Stimulated activated CD8-positive, alpha-beta memory T cell treated with anti-CD3 and anti-CD28 coated beads, Interleukin-4, amount 100 ng/mL, for 1 hour (primary cell): ENCODE measurements at places on chromosomes 1 and 21.

DNA sequence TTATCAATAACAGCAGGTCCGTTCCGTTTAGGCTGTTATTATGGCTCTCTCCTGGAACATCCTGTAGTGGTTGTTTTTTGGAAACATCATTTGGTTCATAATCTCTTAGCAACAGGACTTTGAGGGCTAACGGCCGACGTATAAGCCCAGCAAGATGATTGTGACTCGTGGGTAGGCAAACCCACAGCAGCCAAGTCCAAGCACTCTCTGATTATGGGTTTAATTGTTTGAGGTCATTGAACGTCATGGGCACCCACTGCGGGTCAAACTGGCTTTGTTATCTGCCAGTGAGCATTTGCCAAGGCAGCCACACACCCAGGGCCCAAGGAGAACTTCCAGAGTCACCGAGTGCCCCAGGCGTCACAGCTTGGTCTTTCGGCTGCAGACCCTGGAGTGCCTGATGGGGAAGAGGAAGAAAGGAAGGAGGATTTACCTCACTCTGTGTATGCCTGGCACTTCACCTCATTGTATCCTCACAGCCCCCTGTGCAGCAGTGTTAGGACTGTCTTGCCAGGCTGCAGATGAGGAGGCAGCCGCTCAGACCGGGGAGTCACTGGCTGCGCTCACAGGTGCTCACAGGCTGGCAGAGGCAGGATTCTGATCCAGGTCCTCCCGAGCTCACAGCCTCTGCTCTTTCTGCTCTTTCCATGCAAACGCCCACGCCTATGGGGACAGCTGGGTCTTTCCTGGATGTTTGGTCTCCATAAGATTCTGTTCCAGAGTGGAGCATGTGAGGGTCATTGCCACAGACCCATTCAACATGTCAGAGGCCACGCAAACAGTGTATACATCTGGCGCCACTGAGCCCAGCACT, 30.8 kb upstream of the EPS8L3 start:
- DNase-seq, result no peak

- DNase-seq, result no peak
Observed at GRCh38 chr1:233627823-233628222, 13.9 kb downstream of the KCNK1 start.

- no peak for DNase-seq
Observed at GRCh38 chr1:42937141-42937696, 21.4 kb downstream of the SLC2A1 start.

GRCh38 chr1:232340446-232340845, 289.5 kb downstream of the SIPA1L2 start:
- DNase-seq, result no peak

DNA sequence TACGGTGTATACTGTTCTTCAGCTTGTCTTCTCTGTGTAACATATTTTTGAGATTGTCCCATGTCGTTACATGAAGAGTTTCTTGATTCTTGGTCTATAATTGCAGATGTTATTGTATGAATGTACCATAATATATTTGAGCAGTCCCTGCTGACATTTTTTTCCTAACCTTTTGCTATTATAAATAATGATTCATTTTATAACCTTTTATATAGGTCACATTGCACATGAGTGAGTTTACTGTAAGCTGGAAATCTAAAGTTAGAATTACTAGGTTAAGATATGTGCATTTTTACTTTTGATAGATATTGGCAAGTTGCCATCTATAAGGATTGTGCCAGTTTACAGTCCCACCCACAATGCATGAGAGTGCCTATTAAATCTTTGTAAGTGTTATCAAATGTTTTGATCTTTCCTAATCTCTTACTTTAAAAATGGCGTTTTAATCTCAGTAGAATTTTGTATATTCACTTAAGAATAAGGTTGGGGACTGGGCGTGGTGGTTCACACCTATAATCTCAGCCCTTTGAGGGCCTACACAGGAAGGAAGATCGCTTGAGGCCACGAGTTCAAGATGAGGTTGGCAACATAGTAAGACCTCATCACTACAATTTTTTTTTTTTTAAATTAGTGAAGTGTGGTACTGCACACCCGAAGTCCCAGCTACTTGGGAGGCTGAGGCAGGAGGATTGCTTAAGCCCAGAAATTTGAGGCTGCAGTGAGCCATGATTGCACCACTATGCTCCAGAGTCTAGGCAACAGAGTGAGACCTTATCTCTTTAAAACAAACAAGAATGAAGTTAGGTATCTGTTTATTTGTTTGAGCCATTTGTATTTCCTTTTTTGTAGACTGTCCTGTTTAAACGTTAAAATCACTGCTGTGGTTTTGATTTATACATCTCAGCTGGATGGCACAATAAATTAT, 36.5 kb downstream of the ZMYM1 start:
- no peak for DNase-seq

- DNase-seq, result peak; percentile 64
Observed at GRCh38 chr1:2300004-2300771, 72.1 kb downstream of the SKI start.

DNA sequence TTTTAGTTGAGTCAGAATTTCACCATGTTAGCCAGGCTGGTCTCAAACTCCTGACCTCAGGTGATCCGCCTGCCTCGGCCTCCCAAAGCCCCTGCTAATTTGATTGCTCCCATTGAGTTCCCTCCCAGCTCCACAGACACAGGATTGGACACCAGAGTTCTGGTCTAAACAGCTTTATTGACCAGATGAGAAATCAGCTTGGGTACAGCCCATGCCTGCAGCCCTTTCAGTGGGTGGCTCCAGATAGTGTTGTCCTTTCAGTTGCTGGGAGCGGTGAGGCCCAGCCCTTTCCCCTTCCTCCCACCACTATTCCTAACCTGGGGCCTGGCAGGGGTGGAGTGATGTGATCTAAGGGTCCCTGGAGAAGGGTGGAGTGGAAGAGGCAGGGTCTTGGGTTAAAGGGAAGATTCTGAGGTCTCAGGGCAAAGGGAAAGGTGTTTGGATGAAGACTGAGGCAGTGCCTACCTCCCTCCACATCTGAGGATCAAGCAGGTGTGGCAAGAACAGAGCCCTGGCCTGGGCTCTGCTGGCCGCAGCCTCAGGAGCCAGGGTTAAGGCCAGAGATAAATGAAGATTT, 14.5 kb upstream of the PHLDA3 start:
- DNase-seq, result no peak

DNA sequence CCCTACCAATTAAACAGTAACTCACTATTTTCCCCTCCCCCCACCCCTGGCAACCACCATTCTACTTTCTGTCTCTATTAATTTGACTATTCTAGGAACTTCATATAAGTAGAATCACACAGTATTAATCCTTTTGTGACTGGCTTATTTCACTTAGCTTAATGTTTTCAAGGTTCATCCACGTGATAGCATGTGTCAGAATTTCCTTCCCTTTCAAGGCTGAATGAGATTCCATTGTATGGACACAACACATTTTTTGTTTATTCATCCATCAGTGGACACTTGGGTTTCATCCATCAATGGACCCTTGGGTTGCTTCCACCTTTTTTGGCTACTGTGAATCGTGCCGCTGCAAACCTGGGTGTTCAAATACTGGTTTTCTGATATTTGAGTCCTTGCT, 41.7 kb downstream of the EIF2D start:
- DNase-seq, result no peak

- no peak for DNase-seq
Observed at GRCh38 chr1:210125143-210125542, 107.5 kb upstream of the SERTAD4 start.

- no peak for DNase-seq
Observed at GRCh38 chr1:66503841-66504470, 30.0 kb upstream of the SGIP1 start.

- no peak for DNase-seq
Observed at GRCh38 chr1:202691816-202692215, 18.4 kb downstream of the SYT2 start.

GRCh38 chr1:36847761-36848160, 186.6 kb downstream of the GRIK3 start:
- DNase-seq, result no peak

- no peak for DNase-seq
Observed at GRCh38 chr1:240027059-240027462, 64.6 kb upstream of the FMN2 start.

GRCh38 chr21:26739189-26739588, 106.0 kb downstream of the ADAMTS1 start:
- no peak for DNase-seq

- no peak for DNase-seq
Observed at GRCh38 chr1:173403996-173404395, 73.1 kb upstream of the PRDX6 start.

DNA sequence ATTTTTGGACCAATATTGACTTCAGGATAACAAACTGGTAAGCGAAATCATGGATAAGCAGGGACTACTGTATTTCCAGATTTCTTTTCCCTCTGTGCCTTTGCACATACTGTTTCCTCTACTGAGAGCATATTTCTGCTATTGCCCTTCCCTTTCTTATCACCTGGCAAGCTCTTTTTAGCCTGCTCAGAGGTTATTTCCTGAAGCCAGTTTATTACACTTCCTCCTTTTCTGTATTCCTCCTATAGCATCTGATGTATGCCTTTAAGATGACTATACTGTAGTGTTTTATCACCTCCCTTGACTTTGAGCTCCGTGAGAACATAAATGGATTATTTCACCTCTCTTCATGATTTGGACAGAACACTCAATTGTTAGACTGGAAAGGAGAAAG, 49.0 kb downstream of the MAGI3 start:
- no peak for DNase-seq

- DNase-seq, result no peak
Observed at GRCh38 chr1:76905876-76906595, 38.8 kb downstream of the ST6GALNAC5 start.

DNA sequence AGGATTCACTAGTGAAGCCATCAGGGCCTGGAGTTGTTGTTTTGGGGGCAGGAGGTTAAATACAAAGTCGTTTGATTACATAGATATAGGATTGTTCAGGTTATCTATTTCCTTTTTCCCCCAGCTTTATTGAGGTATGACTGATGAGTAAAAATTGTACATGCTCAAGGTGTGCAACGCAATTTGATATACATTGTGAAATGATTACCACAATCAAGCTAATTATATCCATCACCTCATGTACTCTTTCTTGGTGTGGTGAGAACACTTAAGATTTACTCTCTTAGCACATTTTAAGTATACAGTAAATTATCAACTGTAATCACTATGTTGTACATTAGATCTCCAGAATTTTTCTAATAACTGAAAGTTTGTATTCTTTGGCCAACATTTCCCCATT, 6.0 kb downstream of the FGGY start:
- DNase-seq, result no peak

DNA sequence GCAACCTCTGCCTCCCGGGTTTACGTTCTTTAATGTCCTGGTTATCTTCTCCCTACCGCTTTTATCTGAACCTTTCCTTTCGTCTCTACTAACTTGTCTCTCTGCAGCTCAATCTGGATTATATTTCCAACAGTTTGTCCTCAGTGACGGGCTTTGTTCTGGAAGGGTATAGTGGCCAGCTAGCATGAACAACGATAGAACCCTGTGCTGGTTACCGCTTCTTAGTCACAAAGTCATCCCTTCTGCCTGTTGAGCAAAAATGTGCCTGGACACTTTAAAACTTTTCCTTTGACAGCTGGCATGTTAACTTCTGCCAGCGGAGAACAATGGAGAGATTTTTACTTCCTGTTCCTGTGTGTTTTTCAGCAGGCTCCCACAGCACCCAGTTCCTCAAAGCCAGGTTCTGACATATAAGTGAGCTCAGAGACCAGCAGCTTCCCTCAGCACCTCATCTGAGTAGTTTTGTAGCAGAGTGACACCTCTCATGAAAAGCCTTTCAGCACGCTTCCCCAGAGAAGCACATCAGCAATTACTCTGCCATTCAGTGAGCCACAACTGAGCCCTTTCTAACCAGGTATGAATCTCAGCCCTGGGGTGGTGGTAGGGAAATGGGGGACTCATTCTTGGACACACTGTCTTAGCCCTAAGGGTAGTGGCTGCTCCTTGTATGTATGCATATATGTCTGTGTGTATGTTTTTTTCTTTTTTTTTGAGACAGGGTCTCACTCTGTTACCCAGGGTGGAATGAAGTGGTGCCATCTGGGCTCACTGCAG, 23.6 kb upstream of the CCDC17 start:
- no peak for DNase-seq

GRCh38 chr1:6580593-6581409, 1.0 kb downstream of the ZBTB48 start:
- no peak for DNase-seq

DNA sequence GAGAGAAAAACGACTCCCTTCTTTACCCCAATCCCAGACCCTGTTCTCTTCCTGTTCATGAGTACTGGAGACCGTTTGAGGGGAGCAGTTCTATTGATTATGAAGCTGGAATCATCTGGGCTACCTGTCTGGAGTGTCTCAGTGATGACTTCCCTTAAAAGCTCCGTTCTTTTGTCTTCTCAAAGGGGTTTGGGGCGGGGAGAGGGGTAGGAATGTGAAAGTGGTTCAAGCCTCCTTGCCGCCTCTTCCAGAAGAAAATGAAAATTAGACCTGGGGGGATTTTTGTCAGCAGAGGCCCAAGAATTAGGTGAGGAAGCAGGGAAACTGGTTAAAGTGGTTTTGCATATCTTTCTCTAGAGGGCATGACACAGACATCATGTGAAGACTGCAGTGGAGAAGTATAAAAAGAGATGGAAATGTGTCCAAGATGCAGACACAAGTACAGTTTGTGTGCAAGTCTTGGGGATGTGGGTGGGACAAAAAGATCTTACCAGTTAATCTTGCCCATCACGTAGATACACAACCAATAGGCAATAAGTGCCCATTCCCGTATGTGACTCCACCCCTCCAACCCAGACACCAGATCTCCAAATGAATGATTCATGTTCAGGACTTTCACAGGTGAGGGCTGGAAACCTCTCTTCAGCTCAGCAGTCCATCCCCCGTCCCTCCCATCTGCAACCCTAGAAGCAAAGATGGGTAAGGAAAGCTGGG, 470 bp upstream of the MTMR11 start:
- DNase-seq, result no peak

DNA sequence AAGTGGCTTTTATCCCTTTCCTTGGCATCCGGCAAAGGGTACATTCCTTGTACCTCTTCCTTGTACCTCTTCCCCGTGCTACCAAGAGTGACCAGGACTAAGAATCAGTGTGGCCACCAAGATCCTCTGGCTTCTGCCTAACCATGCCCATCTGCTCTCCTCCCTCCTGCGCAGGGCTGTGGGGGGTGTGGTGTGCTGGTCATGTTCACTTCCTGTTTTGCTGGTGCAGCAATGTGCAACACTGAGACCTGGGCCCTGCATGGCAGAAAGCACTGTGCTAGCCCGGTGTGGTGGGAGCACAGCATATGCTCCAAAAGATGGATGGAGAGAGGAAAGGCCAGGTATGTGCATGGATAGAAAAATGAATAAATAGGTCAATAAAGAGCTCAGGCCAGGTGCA, 33.3 kb upstream of the TENT5C start:
- no peak for DNase-seq

DNA sequence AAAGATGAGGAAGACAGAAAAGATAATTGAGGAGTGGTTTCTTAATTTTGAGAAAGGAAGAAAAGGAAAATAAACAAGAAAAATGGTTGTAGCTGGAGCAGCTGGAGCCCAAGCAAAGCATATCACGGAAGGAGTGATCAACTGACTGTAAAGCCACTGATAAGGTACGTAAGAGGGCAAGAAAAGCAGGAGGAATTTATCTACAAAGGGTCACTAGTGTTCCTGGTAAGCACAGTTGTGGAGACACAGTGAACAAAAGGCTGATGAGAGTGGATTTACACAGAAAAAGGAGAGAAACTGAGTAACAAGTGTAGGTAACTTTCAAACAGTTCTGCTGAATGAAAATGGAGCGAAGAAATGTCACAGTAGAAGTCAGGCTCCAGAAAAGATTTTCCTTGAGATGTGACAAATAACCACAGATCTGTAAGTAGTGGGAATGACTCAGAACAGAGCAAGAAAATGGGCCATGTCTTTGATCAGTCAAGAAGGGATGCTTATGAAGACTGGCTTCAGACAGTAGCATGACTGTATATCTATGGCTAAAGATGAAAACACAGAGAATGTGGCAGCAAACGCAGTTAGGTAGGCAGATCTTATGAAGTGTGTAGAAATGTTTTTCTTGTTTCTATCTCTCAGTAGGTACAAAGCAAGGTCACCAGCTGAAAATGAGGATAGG, 45.6 kb upstream of the RBM34 start:
- DNase-seq, result no peak
